ENCODE measurements at places on chromosomes 3 and 15. TPM values are rescaled to one million over a fixed set of nuclear protein-coding genes. Genes with fewer than 3 reads are reported as not detected.

ACVR2B gene
- 2.7 TPM for total RNA-seq

TMEM158 gene
- total RNA-seq, result 0.47 TPM

ROBO2 gene
- not detected for total RNA-seq

CAMKV gene
- not detected for total RNA-seq

TUBGCP4 gene
- 12.0 TPM for total RNA-seq

TMEM266 gene
- not detected for total RNA-seq

NPAP1 gene
- not detected for total RNA-seq

HAPLN3 gene
- total RNA-seq, result 10.4 TPM

SHC4 gene
- 0.19 TPM for total RNA-seq

HTR3E gene
- not detected for total RNA-seq

Data from natural killer cell (primary cell).